LHCN-M2 (cell line): ENCODE measurements at places on chromosomes 7 and 10. TPM values are rescaled to one million over a fixed set of nuclear protein-coding genes. Genes with fewer than 3 reads are reported as not detected.

DNA sequence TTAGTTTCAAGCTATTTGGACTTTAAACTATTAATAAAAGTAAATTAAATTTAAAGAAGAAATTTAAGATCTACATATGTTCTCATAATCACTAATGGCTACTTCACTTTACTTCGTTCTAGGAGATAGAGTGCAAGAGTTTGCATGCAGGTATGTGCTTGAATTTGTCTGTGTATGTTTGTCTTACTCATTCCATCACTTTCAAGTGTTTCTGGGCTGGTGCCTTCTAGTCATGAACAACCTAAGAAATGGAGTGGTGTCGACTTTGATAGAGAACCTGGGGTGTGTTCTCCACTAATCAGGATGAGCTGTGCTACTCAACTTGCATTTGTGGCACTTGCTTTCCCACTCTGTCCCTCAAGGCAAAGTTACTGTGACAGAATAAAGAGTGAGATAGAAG lies 169.9 kb downstream of the KCND2 start:
- DNase-seq, result no peak

DNA sequence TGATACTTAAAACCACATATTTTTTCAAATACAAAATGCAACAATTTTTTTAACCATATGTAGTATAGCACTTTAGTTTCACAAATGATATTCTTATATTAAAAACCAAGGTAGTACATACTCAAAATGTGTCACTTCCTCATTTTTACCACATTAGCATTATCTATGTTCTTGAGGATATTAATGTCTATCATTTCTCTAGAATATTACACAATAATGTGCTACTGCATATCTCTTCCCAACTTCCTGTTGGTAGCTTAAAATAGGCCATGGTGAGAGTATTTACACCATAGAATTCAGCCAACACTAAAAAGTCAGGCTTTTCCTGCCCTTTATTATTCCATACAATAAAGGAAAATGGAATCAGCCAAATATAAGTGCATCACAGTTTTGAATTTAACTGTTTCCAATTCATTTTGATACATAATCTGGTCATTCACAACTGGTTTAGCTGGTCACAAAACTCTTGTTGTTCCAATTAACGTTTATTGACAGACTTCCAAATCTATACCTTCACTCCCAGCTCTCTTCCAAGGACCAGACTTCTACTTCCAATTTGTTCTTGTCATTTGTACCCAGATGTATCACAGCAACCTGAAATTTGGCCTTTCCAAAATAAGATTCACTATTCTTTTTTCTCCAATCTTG lies 20.0 kb upstream of the LRRC17 start:
- peak; percentile 78 for DNase-seq

- DNase-seq, result peak; percentile 53
Observed at GRCh38 chr7:786472-787255, 45.6 kb upstream of the SUN1 start.

- DNase-seq, result peak; percentile 45
Observed at GRCh38 chr7:81937091-81937490, 167.2 kb upstream of the HGF start.

DNA sequence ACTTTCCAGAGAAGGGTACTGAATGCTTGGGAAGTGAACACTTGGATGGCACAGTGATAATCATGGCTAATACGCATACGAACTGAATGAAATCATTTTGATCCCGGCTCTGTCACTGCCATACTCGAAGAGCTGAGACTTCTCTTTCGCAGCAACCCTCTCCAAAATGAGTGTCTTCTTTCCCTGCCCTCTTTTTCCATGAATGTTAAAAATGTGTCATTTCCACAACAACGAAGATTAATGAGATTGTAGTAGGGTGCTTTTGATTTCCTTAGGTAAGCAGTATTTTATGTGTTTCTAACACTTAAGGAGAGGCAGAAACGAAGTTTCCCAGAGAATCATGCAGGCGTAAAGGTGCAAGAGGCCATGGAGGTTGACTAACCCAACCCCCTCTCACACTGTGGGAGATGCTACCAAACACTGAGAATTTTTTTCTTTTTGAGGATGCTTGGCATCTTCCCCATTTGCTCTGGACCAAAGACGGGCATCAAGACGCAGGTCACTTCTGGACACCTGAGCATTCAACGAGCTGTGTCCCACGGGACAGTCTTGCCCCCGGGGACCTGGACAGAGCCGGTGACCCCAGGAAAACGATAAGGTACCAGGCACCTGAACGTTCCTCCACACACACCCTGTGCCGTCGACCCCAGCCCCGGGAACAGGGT lies 823 bp downstream of the COPG2 start:
- DNase-seq, result no peak

- DNase-seq, result peak; percentile 49
Observed at GRCh38 chr7:17298840-17299482, 509 bp downstream of the AHR start.

- DNase-seq, result peak; percentile 76
Observed at GRCh38 chr10:89029785-89030437, 39.3 kb downstream of the FAS start.

DNA sequence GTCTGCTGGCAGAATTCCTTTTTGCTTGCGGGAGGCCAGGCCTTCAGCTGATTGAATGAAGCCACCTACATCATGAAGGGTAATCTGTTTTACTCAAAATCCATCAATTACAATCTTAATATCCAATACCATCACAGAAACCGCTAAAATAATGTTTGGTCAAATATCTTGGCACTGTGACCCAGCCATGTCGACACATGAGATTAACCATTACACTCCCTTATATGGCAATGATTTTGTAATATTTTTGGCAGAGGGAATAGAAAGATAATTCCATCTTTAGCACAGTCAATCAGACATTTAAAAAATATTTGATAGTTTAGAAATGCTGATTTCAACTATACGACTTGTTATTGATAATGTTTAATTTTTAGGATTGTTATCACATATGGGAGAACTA lies 36.5 kb upstream of the SLC39A12 start:
- DNase-seq, result no peak

DNA sequence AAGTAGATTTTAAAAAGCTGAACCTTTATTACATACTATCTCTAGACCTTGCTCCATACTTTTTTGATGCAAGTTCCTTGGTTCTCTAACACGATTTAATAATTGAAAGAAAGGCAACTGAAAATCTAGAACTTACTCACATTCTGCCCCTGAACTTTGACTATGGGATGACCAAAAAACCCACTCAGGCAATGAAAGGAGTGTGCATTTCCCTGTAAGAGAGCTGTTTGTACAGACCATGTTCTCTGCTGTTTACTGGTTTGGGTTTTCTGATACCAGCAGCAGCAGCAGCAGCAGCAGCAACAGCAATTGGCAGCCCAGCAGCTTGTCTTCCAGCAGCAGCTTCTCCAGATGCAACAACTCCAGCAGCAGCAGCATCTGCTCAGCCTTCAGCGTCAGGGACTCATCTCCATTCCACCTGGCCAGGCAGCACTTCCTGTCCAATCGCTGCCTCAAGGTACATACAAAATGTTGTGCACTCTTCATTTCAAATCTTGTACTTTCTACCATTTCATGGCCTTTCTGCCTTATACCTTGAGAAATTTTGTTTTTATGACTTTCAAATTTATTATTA lies 216.7 kb downstream of the FOXP2 start:
- DNase-seq, result no peak

- no peak for DNase-seq
Observed at GRCh38 chr10:74913377-74913979, 87.1 kb downstream of the KAT6B start.

- DNase-seq, result peak; percentile 86
Observed at GRCh38 chr10:103197174-103197573, 4.1 kb upstream of the NT5C2 start.

Gene PNLIPRP3
- 0.06 TPM in 1 of 2 replicates, not detected in the other for total RNA-seq

Gene LBX1
- total RNA-seq, result 1.7 TPM in 2 replicates

Gene RPEL1
- total RNA-seq, result not detected in 2 replicates
